ENCODE measurements at places on chromosomes 5 and 9. TPM values are rescaled to one million over a fixed set of nuclear protein-coding genes. Genes with fewer than 3 reads are reported as not detected.
A peak's percentile ranks its signal among the peaks of the same experiment; 100 is the strongest.

GRCh38 chr9:99632349-99633038, 189.2 kb upstream of the NR4A3 start:
- no peak for DNase-seq

GRCh38 chr5:116905885-116906284, 331.3 kb upstream of the SEMA6A start:
- no peak for DNase-seq

DNA sequence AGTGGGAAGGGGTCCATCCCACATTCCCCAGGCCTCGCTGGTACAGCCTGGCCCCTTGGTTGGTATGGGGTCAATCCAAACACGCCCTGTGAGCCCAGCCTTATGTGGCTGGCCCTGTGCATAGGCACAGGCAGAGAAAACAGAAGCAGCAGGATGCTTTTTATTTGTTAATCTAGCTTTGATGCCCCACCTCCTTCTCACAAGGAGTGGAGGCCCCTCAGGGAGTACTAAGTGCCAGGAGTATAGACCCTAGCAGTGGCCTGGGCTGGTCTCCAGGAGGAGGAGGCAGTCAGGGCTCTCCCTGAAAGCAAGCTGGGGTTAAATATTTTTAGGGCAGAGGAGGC, 14.6 kb upstream of the TCF7 start:
- DNase-seq: no peak

GRCh38 chr5:76402251-76402885, 717 bp upstream of the IQGAP2 start:
- DNase-seq: peak; percentile 65

The MAP3K1 gene
- polyA plus RNA-seq: 95.8 TPM

The TAS2R1 gene
- polyA plus RNA-seq: 0.13 TPM

The PLAC8L1 gene
- 3.0 TPM for polyA plus RNA-seq

The CDX1 gene
- 0.89 TPM for polyA plus RNA-seq

The ITK gene
- 0.33 TPM for polyA plus RNA-seq

The GABRA1 gene
- 0.14 TPM for polyA plus RNA-seq

The TMC1 gene
- 0.99 TPM for polyA plus RNA-seq

The MED27 gene
- polyA plus RNA-seq: 20.9 TPM

Data from renal pelvis (tissue), 12 donors.